ENCODE measurements at places on chromosomes 6 and 20. TPM values are rescaled to one million over a fixed set of nuclear protein-coding genes. Genes with fewer than 3 reads are reported as not detected.

DNA sequence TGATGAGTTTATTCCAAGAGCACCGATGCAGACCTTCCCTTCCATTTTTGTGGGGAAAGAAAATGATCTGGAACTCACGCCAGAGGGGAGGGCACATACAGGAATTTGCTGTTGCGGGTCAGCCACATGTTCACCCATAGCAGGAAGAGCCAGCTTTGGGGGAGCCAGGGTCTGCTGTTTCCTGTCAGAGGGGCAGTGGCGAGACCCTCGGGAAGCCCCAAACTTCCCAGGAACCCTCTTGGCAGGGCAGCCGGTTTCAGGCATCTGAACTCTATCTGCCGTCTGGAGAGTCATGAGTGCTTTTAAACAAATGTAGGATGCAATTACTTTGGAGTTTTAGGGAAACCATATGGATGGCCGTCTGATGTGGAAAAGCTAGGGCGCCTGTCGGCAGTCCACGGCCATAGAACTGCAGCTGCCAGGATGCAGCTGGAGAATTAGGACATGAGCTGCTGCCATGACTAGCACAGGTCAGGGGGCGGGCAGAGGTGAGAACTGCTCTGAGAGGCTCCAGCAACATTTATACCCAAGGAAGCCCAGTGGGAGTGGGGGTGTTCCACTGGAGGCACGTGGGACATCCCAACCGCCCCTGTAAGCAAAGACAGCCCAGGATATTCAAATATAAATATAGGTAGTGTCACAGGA is 14.8 kb upstream of the SERPINB9 start:
- DNase-seq = no peak

- no peak for DNase-seq
These were observed 845.4 kb downstream of the HACE1 start for GRCh38 chr6:104014163-104014959.

- no peak for DNase-seq
These were observed 77.5 kb downstream of the PSMG4 start for GRCh38 chr6:3336066-3336786.

DNA sequence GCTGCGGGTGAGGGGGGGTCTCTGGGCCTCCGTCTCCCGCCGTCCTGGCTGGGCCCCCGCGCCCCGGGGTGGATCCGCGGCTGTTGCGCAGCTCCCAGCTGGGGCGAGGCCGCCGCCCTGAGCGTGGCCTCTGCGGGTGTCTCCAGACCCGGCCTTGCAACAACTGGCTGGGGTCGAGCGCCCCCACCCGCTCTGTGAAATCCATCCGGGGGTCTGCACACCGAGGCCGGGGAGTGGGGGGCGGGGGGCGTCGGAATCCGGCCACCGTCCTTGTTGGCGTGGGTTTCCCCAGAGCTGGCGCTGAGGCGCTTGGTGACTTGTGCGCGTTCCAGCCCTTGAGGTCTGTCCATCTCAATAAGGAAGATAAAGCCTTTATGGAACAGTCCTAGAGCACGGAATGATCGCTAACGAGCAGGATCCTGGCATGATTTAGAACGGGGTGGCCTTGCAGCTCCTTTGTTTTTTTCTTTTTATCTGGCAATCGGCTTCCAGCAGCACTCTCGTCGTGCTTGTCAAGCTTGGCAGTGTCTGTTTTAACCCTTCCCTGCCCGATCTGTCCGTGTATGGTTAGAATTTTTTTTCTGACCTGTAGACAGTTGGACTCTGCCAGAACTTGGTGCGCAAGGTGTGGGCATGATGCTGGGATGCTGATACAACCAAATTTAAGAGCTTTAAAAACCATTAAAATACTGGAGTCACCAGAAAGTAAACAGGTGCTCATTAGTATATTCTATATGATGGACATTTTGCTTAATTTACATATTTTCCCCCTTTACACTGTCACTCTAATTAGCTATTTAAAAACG is 675 bp downstream of the DSTN start:
- DNase-seq = peak; percentile 92

GRCh38 chr6:143356101-143356880 is 94.2 kb downstream of the ADAT2 start:
- no peak for DNase-seq

- DNase-seq = no peak
These were observed 83.6 kb downstream of the THBS2 start for GRCh38 chr6:169169941-169170582.

GRCh38 chr6:133889557-133890403 is 867 bp downstream of the TCF21 start:
- DNase-seq = no peak

- no peak for DNase-seq
These were observed 85.8 kb downstream of the YTHDF1 start for GRCh38 chr20:63129991-63130657.

- no peak for DNase-seq
These were observed 29.1 kb downstream of the LRRN4 start for GRCh38 chr20:6024768-6025167.

DNA sequence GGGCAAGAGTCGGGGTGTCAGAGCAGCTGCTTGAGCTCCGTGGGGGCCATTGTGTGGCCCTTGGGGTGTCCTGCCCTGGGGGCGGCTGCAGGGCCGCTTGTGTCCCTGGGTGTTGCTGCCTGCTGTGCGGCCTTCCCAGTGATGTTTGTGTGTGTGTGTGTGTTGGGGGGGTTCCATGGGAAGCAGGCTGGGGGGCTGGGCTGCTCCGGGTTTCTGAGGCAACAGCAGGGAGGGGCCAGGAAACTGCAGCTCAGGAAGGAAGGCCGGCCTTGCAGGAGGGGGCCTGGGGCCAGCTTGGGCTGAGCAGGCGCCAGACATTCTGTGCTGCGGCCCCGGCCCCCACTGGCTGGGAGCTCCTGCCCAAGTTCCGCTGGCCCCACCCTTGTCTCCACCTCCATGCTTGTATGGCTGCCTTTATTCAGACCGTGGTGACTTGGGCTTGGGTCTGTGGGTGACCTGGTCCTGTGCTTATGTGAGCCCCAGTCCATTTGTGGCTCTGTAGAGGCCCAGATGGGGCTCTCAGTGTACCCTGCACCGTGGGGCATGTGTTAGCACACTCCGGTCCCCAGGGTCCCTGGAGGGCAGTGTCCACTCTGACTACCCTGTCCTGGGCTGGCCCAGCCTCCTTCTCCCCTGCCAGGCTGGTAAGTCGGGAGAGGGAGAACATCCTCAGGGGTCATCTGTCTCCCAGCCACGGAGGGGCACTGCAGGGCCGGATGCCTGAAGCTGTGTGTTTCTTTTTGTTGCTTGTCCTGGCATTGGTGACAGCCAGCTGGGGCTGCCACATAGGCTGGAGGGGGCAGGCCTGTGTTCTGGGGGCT is 4.6 kb upstream of the SOX18 start:
- no peak for DNase-seq

DNA sequence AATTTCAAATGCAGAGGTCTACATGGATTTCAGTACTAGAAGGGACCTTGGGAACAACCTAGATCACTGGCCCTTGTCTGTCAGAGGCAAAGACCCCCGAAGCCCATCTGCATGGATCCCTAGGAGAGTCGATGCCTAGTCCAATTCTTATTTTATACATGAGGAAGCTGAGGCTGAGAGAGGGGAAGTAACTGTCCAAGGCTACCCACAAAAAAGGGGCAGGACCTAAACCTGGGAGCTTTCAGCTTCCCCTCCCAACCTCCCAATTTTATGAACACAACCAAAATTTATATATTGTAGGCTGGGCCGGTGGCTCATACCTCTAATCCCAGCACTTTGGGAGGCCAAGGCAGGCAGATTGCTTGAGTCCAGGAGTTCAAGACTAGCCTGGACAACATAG is 73.2 kb downstream of the TRERF1 start:
- no peak for DNase-seq

- DNase-seq = no peak
These were observed 41.8 kb downstream of the OLIG3 start for GRCh38 chr6:137452333-137452894.

DNA sequence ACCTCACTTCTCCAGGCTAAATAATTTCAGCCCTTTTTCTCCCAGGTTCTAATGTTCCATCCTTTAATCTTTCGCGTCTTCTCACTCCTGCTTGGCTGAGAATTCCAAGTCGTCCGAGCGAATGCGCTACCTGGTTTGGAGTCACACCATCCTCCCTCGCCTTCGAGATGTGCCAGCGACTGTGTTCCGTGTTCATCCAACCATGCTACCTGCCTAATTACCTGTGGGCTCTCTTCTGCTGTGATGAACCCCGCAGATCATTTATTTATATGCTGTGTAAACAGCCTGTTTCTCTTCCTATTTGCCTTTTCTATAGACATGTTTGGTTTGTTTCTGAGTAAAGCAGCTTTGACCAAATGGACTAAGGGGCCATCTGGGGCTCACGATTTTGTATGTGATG is 83.5 kb upstream of the TMEM181 start:
- DNase-seq = no peak

DNA sequence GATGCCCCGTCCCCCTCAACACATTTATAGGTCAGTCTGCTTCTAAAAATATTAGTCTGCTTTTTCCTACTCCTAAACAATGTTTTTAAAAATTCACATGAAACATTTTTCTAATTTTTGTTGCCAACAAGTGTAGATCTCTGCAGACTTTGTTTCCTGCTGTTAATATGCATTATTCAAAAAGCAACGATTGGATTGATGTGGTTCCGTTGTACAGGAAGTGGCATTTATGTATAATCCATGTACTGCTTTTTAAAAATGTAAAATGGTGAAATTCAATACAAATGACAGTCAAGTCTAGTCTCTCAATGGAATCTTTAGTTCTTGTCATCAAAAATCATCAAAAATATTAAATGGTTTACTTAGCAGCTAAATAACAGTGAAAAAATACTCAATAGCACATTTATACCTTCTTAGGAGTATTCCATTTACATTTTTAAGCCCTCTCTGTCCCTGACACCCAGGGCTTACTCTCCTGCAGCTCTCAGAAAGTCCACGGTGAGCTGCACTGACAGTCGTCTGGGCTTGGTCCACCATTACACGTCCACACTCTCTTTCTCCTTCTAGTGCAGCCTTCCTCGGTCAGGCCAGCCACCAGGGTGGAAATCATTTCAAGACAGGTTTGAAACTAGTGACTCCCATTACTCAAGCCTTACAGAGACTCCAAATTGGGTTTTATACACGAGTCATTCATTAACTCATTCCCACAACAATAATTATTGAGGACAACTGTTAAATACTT is 211.5 kb downstream of the TMEM200A start:
- DNase-seq = no peak

- no peak for DNase-seq
These were observed 253.2 kb downstream of the PLCB1 start for GRCh38 chr20:8385247-8385646.

DNA sequence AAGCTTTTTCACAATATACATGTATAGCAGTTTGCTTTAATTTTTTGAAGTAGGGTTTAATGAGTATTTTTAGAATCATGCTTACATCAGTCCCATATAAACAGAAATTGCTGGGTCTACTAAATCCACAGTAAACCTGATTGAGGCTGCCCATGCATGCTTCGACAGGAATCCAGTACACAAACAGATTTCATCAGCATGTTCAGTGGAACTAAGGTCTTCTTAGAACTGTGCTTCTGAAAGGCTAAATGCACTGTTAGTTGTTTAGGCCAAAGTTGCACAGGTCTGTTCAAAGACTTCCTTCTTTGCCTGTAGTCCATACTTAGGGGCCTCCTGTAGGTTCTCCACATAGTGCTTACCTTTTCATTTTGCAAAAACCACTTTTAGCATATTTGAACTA is 42.5 kb upstream of the THBS2 start:
- DNase-seq = no peak

GRCh38 chr6:108609276-108609769 is 48.6 kb downstream of the FOXO3 start:
- DNase-seq = no peak

DNA sequence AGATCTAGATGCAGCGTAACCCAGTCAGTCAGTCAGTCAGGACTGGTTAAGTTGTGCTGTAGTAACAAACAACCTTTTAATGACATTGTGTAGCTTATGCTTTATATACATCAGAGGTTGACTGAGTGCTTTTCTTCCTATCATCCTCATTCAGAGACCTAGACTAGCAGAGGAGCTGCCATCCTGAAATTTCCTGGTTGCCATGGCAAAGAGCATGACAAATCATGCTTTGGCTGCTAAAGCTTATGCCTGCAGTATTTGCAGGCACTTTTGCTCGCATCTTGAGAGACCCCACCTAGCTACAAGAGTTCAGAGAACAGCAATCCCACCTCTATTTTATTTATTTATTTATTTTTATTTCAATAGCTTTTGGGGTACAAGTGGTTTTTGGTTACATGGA is 244.0 kb downstream of the BTBD3 start:
- no peak for DNase-seq

GRCh38 chr6:42241915-42242314 is 24.3 kb upstream of the MRPS10 start:
- DNase-seq = no peak

DNA sequence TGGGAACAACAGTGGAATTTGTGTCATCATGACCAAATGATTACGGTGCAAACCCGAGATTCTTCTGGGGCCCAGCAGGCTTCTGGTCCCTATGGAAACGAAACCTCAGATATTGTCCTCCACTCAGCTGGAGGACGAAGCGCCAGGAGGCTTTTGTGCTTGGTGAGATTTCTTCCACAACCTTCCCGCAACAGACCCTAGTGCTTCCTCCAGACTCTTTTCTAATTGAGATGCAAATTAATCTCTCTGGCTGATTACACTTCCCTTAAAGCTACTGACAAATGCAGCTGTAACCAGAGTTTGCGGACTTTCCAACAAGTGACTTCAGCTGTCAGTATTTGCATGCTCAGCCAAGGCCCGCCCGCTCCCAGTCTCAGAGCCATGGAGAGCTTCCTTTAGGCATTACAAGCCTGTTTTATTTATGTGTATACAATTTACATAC is 96.0 kb downstream of the INSM1 start:
- no peak for DNase-seq

GRCh38 chr6:26607434-26608230 is 10.9 kb downstream of the ABT1 start:
- DNase-seq = no peak

- DNase-seq = no peak
These were observed 167.9 kb downstream of the HAO1 start for GRCh38 chr20:7772371-7772770.

DNA sequence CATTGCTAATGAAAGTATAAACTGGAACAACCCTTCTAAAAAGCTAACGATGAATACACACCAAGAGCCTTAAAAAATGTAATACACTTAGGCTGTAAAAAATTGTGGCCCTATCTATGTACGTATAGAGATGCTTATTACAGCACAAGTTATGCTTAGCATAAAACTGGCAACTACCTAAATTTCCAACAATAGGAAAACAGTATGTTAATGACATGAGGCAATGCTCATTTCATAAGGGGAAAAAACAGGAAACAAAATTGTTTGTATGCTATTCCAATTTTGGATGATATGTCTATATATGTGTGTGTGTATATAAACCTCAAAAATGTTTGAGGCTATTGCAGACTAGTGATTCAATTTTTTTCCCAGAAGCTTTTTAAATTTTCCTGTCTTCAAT is 82.5 kb downstream of the DTNBP1 start:
- no peak for DNase-seq

GRCh38 chr20:34904202-34904621 is 27.8 kb downstream of the ACSS2 start:
- no peak for DNase-seq

The PREX1 gene
- total RNA-seq = 8.3 TPM

The SLC12A5 gene
- total RNA-seq = not detected

The DPPA5 gene
- not detected for total RNA-seq

The UNC5CL gene
- total RNA-seq = 1.5 TPM

The PSORS1C2 gene
- total RNA-seq = 55.5 TPM

The SPATS1 gene
- not detected for total RNA-seq

The SOX18 gene
- 7.3 TPM for total RNA-seq

The SLC35F1 gene
- 0.61 TPM for total RNA-seq

The RAET1L gene
- total RNA-seq = 2.8 TPM

The SAMD10 gene
- total RNA-seq = 11.3 TPM

The SLC22A16 gene
- 0.17 TPM for total RNA-seq

The PRR18 gene
- total RNA-seq = not detected

Measured in lower leg skin (tissue), 4 donors.